ENCODE measurements at places on chromosomes 3 and 15.

- DNase-seq: no peak
Measured at GRCh38 chr15:83477172-83477807, 30.1 kb downstream of the SH3GL3 start.

GRCh38 chr3:108215871-108216270, 6.4 kb downstream of the IFT57 start:
- DNase-seq: no peak

- no peak for DNase-seq
Measured at GRCh38 chr3:129577925-129578786, 28.3 kb downstream of the PLXND1 start.

DNA sequence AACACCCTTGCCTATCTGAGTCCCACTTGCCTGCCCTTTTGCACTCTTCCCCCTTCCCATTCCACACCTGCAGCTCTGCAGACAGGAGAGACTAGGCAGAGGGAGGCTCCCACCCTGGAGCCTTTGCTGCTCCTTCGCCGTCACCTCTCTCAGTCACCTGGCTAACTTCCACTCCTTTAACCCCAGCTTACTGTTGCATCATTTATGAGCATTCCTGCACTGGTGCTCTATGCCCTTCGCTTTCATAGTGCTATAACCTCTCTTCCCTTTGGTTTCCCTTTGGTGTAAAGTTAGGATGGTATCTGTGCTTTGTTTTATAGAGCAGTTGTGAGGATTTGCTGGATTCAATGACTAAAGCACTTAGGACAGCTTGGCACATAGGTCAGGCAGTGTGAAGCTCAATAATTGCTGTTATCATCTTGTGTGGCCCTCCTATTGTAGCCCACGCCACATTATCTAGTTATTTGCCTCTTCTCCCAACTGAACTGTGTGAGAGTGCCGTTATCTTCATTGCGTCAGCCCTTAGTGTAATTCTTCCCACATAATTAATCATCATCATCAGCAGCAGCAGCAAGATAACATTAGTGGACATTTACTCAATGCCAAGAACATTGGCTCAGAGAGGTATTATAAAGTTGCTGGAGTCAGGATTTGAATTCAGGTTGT, 253.9 kb downstream of the CACNA2D3 start:
- DNase-seq: no peak

GRCh38 chr3:123834631-123835030, 49.5 kb downstream of the MYLK start:
- peak; percentile 97 for DNase-seq

- no peak for DNase-seq
Measured at GRCh38 chr3:128177865-128178264, 24.6 kb downstream of the EEFSEC start.

DNA sequence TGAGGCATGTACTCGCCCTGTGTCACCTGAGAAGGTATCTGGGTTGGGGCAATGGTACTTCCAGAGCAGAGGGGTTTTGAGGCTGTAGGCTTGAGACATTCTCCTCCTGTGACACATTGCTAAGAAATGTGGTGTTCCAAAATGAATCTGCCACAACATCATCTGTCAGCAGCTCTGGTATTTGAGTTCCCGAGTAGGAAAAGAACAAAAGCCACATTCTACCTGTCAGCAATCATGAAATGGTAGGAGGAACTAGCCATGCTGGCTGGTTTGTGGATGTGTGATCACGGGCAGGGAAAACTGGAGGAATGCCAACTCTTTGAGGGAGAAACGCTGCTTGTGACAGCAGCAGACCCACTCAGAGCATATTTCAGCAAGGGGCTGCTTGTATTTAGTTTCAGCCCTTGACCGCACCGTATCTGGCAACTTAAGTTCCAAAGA, 579.4 kb upstream of the TBL1XR1 start:
- DNase-seq: peak; percentile 76

GRCh38 chr3:43017004-43017403, 37.9 kb downstream of the GASK1A start:
- no peak for DNase-seq

DNA sequence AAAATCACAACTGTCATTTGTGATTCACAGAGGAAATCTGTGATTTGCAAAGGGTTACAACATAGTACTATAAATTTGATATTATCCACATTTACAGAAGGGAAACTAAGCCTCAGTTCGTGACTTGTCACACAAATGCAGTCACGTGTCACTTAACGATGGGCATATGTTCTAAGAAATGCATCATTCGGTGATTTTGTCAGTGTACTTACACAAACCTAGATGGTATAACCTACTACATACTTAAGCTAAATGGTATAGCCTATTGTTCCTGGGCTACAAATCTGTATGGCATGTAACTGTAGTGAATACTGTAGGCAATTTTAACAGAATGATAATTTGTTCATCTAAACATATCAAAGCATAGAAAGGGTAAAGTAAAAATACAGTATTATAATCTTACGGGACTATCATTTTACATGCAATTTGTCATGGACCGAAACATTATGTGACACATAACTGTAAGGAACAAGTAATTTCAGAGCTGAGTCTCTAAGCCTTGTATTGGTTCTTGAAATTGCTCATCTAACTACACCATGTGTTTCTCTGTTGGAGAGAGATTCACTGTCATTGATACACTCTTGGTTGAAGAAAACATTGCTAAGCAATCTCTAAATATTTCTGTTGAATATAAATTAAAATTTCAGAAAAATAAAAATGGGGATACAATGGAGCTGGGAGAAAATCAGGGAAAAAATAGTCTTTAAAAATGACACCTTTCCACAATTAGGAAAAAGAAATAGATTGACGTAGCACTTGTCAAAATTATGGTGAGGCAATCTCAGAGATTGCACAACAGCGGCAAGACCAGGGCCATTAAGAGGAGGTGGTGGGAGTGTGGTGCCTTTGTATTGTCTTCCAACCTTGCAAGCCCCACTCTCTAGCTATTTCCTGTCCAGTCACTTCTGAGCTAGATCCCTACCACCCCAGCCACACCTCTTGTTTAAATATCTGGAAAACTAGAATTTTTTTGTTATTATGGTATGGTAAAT, 645.8 kb upstream of the TBL1XR1 start:
- DNase-seq: no peak

- DNase-seq: no peak
Measured at GRCh38 chr3:52714335-52715302, 8.7 kb downstream of the SPCS1 start.

- DNase-seq: no peak
Measured at GRCh38 chr15:87826119-87826747, 430.3 kb downstream of the NTRK3 start.

- no peak for DNase-seq
Measured at GRCh38 chr15:90035840-90036230, 34.7 kb downstream of the ZNF710 start.

DNA sequence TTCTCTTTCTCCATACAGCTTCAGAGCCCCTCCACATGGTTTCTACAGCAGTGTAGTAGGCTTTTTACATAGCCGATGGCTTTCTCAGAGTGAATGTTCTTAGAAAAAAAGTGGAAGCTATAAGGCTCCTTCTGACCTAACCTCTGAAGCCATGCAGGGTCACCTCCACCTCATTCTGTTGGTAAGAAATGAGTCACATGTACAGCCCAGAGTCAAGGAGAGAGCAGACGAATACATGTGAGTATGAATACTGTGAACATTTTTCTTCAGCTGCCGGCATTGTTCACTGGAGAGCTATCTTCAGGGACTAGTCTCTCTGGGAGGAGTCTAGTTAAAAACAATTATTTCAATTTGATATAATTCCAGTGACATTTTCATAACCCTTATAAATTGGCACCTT, 68.2 kb upstream of the THRB start:
- DNase-seq: no peak

GRCh38 chr3:38985581-38985980, 66.2 kb downstream of the SCN11A start:
- no peak for DNase-seq

DNA sequence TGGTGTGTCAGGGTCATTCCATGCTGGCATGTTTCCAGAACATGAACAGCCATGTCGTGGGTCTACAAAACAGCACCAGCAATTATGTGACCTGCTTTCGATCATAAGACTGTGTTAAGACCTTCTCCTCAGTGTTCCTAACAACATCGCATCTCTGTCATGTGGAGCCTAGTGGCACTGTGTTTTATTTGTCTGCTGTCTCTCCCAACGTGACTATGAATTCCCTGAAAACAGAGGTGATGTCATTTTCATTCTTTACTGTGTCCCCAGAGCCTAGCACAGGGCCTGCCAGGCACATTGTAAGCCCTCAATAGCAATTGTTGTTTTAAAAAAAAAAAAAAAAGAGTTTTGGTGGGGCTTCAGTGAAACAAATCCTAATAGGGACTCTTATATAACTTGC, 94.2 kb upstream of the IL12A start:
- no peak for DNase-seq

DNA sequence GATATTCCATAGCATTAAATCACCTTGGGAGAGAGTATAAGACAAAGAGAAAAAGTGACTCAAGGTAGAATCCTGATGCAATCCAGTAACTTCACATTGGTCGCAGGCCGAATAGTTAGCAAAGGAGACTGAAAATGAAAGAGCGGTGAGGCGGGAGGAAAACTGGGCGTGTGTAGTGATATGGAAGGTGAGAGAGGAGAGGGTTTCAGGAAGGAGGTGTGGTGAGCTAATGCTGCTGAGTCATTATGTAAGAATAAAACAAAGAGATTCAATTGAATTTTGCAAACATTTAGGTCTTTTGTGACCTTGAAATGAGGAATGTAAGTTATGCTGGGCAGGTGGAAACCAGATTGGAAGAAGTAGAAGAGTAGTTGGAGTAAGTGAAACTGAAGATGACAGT, 235.3 kb downstream of the C3orf38 start:
- DNase-seq: no peak

- DNase-seq: no peak
Measured at GRCh38 chr3:53821631-53822121, 24.5 kb downstream of the CHDH start.

GRCh38 chr15:85412956-85413854, 32.8 kb downstream of the AKAP13 start:
- peak; percentile 92 for DNase-seq

- no peak for DNase-seq
Measured at GRCh38 chr15:77710637-77711036, 77.9 kb upstream of the LINGO1 start.

GRCh38 chr3:192220915-192221314, 506.4 kb downstream of the FGF12 start:
- DNase-seq: no peak

DNA sequence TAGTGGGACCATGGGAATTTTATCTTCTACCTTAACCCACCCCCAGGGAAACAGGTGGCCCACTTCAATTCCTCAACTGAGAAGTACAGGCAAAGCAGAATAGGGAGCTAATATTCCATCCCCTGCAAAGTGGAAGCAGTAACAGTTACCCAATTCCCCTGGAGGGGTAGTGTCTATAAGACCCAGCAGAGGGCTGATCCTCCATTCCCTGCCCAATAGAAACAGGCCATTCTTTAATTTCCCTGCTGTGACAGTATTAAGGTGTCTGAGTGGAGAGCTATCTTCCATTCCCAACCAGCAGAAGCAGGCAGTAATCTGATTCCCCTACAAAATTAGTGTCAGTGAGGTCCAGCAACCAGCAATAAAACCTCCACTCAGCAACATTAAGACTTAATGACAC, 219.8 kb downstream of the ULK4 start:
- DNase-seq: no peak

GRCh38 chr3:195441476-195441991, 1.3 kb downstream of the ACAP2 start:
- DNase-seq: no peak

DNA sequence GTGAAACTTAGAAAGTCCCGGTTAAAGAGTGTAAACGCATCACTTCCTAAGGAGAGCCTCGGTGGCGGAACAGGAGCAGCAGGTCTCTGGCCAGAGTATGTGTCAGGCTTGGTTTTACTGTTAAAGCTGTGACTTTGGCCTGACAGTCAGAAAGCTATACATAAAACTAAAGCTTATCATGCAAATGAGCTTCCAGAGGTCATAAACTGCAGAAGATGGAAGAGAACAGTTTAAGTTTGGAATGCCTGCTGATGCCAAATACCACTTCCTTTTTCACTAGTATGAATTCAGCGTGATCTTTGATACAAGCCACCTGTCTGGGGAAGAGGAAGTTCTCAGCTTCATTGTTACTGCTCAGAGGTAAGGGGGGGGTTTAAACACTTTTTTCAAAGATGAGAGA, 125.1 kb upstream of the CTDSPL start:
- DNase-seq: no peak

Data from epithelial cell of proximal tubule (primary cell).